ENCODE measurements at places on chromosomes 5 and 9.
A peak's percentile ranks its signal among the peaks of the same experiment; 100 is the strongest.

GRCh38 chr9:14939378-14939777 is 29.1 kb upstream of the FREM1 start:
- no peak for DNase-seq

DNA sequence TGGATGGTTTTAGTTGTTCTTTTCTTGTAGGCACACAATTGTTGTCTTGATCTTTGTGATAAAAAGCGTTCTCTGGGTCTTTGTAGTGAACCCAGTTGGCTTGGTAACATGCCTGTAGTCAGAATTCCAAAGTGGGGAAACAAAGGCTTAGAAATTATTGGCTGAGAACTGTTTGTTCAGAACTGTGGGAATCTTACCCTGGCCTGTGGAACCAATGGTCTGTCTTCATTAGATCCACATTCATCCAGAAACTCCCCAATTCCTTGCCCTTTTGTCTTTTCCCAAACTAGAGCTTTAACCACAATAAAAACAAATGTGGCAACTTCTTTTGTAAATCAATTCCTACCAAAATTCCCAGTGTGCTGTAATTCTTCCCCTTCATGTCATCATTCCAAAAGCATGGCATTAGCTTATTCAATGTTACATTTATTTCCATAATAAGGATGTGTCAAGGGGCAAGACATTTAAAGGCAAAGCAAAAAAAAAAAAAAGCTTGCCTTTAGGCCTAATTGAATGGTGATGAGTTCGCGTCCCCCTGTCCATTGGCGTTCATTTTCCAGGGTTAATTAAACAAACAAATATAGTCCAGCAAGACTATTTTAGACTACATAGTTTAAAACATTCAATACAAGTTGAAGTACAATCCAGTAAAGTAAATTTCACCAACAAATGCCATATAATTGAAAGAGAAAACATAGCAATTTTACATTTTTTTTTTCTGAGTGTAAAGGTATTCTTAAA is 249.8 kb upstream of the ZNF608 start:
- DNase-seq: no peak

DNA sequence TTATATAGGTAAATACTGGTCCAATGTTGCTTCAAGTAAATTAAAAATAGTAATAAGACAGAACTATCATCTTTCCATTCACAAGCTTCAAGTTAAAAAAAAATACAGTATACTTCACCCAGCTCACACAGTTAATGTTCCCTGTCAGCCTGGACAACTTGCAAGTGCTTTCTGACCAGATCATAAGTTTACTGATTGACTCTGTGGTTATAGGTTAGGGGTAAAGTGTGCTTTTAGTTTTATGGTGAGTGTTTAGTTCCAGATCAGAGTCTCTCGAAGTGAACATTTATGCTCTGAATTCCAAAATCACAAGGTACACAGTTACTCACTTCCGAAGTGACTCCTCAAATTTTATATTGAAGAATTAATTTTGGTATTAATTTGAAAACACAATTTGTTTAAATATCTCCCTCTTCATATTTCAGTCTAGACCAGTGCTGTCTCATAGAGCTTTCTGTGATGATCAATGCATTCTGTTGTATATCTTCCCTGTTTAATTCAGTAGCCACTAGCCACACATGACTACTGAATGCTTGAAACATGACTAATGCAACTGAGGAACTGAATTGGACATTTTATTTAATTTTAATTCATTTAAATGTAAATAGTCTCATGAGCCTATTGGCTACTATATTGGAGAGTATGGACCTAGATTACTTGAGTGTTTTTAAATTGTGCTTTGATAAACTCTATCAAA is 90.7 kb downstream of the MEF2C start:
- DNase-seq: no peak

DNA sequence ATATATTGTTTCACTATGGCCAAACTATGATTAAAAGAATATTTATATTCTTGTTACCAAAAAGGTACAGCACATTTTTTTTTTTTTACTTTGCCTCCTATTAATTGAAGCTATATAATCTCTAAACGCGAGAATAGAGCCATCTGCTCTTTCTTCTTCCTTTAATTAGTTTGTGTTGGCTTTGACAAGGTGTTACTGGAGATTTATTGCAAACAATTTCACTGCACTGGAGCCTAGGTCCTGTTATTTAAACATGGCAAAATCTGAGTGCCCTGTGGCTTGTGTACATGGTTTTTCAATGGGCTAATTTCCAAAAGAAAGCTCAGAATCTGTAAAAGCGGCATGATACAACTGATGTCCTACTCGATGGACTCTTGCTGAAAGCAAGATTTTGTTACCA is 40.8 kb upstream of the GABRG2 start:
- no peak for DNase-seq

- DNase-seq: no peak
Observed at GRCh38 chr5:164420161-164420560, 914.7 kb downstream of the MAT2B start.

- DNase-seq: no peak
Observed at GRCh38 chr5:65771266-65771665, 49.3 kb downstream of the NLN start.

GRCh38 chr5:151240924-151241635 is 11.9 kb upstream of the GM2A start:
- no peak for DNase-seq

DNA sequence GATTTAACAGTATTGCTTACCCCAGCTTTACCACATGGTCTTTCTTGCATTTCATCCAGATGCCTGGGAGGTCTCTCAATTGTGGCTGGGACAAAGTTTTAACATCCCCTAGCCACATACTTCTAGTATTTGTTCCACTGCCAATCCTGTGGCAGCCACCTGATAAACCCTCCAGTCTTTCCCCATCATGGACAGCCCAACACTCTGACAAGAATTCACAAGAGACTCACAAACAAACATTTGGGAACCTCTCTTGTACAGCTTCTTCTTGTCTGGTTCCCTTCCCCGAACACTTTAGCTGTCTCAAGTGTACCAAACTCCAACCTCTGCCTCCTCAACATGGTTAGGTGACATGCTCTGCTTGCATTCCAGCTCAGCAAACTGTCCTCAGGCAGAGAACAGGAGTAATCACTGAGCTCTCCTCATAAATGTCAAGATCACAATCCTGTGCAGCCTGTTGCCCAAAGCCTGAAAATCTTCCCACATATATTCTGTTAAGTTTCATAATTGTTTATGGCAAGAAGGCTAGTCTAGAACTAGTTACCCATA is 59.7 kb downstream of the STRBP start:
- DNase-seq: no peak

- no peak for DNase-seq
Observed at GRCh38 chr5:33032271-33033070, 321.4 kb downstream of the NPR3 start.

GRCh38 chr9:21266733-21267484 is 27.1 kb upstream of the IFNA14 start:
- DNase-seq: no peak

DNA sequence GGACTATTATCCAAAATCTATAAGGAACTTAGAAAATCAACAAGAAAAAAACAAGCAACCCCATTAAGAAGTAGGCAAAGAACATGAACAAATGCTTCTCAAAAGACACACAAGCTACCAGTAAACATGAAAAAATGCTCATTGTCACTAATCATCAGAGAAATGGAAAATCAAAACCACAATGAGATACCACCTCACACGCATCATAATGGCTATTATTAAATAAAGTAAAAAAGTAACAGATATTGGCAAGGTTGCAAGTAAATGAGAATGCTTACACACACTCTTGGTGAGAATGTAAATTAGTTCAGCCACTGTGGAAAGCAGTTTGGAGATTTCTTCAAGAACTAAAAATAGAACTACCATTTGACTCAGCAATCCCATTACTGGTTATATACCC is 167.0 kb upstream of the DMRTA1 start:
- DNase-seq: no peak

DNA sequence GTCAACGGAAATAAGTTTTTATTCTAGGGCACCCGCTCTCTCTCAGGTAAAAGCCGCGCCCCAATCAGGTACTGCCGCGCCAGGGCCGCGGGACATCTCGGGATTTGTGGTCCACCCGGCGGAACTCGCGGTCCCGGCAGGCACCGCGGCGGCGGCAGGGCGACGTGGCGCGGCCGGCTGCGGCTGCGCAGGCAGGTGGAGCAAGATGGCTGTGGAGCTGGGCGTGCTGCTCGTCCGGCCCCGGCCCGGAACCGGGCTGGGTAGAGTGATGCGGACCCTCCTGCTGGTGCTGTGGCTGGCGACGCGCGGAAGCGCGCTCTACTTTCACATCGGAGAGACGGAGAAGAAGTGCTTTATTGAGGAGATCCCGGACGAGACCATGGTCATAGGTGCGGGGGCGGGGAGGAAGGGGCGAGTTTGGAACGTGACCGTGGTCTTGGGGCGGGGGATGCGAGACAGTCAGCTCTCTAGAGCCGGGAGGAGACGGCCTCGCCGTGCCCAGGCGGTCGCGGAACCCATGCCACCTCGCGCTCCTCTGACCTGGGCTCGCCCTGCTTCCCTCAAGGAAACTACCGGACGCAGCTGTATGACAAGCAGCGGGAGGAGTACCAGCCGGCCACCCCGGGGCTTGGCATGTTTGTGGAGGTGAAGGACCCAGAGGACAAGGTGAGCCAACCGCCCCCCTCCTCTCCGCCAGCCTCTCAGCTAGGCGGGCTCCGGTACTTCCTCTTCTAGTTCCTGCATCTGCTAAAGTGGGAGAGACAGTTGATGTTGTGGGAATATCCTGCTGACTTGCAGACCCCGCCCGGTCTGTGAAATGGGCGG is at the start of gene TMED9:
TMED9 (plus strand) TSS at position 194 of the 825 bp plus-strand sequence; CDS start at position 206, 12 bp downstream.
- peak; percentile 61 for DNase-seq

- no peak for DNase-seq
Observed at GRCh38 chr9:94645901-94646300, 6.6 kb upstream of the FBP1 start.

DNA sequence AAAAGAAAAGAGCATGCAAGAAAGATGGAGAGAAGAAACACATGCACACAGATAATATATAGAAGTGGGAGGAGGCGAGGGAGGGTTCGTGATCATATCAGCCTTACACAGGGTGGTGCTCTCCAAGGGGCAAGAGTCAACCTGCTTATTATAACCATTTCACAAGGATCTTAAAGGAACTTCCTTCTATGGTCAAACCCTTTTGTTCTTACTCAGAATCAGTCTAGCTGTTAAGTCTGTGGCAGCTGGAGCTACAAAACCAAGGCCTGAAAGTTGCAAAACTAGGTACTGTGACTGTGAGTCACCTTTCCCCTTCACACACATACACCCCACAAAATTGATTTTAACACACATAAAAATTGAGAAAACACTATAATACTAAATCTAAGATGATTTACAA is 18.5 kb upstream of the ERMP1 start:
- DNase-seq: no peak

DNA sequence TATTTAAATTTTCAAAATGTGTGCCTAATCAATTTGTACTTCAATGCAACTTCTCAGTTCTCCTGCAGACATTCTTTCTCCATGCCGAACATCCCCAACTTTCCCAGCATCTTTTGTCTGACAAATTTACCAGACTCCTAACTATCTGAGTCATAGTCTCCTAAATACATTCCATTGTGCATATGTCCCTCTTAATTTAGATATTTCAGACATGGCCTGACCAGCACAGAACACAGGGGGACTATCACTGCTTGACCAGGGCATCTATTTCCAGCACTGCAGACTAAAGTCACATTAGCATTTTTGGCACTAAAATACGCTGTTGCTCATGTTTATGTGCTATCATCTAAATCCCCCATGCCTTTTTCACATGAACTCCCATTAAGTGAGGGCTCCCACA is 71.9 kb downstream of the ITGA1 start:
- DNase-seq: no peak

DNA sequence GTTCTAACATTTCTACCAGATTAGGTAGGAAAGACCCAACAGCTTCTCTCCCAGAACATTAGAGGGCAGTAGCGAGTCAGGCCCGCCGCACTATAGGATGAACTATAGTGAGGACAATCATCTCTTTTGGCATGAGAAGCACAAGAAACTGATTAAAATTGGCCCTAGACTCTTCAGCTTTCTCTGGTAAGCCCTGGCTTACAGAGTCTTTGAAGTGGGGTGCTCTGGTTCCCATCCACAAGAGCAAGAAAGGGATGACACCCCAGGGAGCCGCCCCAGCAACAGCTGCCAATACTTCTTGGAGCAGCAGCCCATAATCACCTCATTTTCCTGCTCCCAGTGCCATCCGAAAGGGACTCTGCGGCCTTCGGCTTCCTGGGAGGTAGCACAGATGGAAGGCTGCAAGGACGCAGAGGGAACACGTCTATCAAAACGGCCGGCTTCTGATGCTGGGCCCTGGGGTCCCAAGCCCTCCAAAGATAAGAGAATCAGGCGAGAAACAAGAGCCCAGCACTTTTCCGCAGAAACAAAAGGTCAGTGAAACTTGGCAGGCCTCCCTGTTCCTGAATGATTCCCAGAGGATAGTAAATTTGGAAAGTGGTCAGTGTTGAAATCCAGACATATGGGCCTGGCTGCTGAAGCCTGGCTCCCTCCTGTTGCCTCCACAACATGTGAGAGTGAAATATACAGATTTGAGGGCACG is 69.3 kb downstream of the HSD17B3 start:
- no peak for DNase-seq

DNA sequence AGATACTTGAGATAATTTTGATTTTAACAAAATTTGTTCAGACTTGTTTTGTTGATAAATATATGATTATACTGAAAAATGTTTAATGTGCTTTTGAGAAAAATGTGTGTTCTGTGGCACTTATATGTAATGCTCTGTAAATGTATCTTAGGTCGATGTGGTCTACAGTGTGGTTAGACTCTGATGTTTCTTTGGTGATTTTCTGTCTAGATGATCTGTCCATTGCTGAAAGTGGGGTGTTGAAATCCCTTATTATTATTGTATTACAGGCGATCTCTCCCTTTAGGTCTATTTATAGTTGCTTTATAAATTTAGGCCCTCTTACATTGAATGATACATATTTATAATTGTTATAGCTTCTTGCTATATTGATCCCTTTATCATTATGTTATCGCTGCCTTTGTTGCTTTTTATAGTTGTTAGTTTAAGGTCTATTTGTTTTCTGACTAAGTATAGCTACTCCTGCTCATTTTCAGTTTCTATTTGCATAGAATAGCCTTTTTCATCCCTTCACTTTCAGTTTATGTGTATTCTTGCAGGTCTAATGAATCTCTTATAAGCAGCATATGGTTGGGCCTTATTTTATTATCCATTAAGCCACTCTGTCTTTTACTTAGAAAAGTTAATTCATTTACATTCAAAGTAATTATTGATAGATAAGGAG is 124.3 kb downstream of the MRPS30 start:
- no peak for DNase-seq

- no peak for DNase-seq
Observed at GRCh38 chr9:86860006-86860405, 87.3 kb downstream of the GAS1 start.
